ENCODE measurements at places on chromosomes 11 and 22. TPM values are rescaled to one million over a fixed set of nuclear protein-coding genes. Genes with fewer than 3 reads are reported as not detected.

GRCh38 chr11:132112846-132113245, 742.4 kb downstream of the NTM start:
- no peak for DNase-seq

DNA sequence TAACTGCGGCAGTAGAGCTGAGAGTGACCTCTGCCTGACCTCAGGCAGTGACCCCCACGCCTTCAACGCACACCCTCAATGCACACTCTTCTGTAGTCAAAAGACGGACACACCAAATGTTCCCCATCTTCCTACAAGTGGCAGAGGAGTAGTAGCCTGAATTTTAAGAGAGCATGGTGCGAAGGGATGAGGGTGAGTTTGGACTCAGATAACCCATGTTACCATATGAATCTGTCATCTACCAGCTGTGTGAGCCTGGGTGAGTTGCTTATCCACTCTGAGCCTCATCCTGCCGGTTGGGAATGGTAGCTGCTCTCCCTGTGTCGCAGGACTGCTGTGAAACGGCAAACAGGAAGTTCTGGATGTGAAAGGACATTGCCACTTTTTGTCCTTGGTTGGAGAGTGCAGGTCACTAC, 20.6 kb upstream of the ROBO3 start:
- no peak for DNase-seq

DNA sequence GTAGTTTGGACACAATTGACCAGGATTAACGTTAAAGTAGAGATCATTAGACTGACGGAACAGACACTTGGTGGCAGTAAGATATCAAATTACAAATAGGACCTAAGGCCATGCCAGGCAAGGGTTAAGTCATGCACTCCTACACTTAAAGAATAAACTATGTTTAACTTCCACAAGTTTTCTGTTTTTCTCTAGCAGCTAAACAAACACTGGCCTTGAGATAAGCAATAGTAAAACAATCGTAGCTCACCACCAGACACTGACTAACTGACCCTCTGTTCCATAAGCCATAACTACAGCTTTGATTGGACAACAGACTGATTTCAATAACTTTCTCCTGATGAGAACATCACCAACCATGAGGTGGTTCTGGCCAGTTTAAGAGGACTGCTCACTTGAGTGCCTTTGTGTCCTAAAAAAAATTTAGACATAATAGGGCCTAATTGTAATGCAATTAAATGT, 2.0 kb upstream of the CEP126 start:
- no peak for DNase-seq

DNA sequence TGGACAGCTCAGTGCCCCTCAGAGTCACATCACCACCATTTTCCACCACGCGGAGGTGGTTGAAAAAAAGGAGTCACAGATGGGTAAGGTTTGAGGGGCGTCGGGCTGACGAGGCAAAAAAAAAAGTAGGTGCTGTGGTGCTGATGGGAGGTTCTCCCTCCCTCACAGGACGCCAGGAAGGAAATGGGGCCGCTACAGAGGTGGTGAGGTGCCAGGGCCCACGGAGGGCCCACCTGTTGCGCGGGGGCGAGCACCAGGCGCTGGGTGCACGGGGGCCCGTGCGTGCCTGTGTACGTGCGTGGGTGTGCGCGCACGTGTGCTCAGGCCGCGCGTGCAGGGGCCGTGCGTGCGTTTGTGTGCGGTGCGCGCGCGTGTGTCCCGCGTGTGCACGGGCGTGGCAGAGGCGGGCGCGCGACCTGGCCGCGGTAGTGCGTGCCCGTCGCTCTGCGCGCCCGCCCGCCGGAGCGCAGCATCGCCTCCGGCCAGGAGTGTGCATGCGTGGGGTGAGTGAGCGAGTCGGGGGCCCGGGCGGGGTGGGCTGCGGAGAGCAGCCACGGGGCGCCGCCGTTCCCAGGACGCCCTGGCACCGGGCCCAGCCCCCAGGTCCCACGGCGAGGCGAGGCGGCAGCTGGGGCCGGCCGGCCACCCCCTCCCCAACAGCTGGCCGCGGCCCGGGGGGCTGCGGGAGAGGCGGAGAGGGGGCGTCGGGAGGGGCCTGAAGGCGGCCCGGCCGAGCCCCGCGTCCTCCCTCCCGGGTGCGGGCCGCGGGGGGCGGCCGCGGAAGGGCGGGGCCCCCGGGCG, 2.8 kb downstream of the PDGFB start:
- DNase-seq = no peak

The NXPE2 gene
- 0.37 TPM for total RNA-seq

- DNase-seq = peak; percentile 34
These were observed 34.2 kb downstream of the IL18 start for GRCh38 chr11:112129656-112130055.

GRCh38 chr11:73323464-73323863, 15.4 kb downstream of the ARHGEF17 start:
- DNase-seq = peak; percentile 47

- DNase-seq = no peak
These were observed 110.7 kb upstream of the ANO5 start for GRCh38 chr11:22082178-22082577.

The ZNF214 gene
- total RNA-seq = 0.34 TPM

DNA sequence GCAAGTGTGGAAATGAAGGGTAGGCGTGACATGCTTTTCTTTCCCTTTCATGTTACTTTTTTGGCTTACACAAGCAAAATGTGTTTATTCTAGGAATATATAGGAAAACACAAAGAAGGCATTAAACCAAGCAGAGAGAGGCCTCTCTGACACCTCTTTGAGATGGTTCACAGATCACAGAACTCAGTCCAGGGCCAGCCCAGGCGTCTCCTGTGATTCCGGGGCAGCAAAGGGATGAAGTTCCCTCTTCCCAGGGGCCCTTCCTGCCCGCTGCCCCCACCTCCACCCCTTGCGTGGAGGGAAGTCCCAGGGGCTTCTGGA, 78.0 kb downstream of the CACNA1I start:
- DNase-seq = no peak

- DNase-seq = no peak
These were observed 249.1 kb downstream of the MIAT start for GRCh38 chr22:26906464-26906863.

GRCh38 chr11:61793083-61793828, 545 bp downstream of the FEN1 start:
- no peak for DNase-seq

GRCh38 chr22:31800065-31800464, 46.2 kb downstream of the DEPDC5 start:
- no peak for DNase-seq

GRCh38 chr22:18021431-18021830, 2.9 kb downstream of the MICAL3 start:
- DNase-seq = no peak

- DNase-seq = peak; percentile 68
These were observed 23.1 kb upstream of the CHST1 start for GRCh38 chr11:45688472-45689033.

DNA sequence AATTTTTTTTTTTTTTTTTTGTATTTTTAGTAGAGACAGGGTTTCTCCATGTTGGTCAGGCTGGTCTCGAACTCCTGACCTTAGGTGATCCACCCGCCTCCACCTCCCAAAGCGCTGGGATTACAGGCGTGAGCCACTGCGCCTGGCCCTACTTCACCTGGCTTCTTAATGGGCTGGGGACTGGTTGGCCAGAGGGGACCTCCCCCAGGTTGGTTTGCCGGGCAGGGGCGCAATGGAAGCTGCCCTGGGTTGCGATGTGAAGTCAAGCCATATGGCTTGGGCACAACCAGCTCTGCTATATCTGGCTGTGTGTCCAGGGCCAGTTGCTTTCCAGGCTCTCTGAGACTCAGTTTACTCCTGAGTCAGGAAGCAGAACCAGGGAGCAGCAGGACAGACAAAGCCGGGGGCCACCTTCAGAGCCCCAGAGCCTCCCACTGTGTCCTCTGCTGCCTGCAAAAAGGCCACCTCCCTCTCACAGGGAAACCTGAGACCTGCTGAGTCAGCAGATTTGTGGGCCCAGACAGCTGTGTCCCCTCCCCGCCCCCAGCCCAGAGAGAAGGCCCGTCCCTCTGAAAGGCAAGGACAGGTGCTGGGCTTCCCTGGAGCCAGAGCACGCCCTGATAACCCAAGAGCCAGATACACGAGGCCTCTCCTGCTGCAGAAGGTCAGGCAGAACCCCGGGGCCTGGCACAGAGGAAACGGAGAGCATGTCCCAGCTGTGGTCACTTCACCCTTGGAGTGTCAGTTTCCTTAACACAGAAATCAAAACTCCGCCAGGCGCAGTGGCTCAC, 29.2 kb upstream of the DAGLA start:
- no peak for DNase-seq

- DNase-seq = no peak
These were observed 243.8 kb downstream of the TMEM135 start for GRCh38 chr11:87281496-87281895.

DNA sequence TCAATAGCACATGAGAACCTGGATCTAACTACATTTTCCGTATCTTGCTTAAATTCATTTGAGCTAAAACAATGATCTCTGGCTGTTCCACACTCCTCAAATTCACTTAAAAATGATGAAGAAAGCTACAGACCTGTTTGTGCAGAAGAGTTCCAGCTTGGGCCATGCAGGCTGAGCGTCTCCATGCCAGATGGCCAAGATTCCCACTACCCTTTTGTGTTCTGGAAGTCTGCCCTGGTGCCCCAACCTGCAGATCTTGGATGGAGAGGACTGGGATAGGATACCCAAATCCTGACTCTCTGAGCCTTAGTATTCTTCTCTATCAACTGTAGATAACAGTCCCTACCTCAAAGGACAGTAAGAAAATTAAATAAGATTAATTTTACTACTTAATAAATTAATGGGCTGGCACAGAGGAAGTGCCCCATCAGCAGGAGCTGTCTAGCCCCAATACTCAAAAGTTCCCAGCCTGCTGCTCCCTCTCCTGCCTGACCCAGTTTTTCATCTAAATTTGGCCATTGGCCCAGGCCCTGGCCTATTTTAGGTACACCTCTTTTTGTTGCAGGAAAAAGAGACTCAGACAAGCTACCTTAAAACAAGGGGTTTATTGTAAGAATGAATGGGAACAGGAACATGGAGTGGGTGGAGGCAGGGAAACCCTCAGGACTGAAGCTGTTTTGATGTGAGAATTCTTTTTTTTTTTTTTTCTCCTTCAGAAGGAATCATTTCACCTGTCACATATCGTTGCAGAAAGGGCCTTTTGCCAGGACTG, 81.4 kb upstream of the GRK3 start:
- no peak for DNase-seq

DNA sequence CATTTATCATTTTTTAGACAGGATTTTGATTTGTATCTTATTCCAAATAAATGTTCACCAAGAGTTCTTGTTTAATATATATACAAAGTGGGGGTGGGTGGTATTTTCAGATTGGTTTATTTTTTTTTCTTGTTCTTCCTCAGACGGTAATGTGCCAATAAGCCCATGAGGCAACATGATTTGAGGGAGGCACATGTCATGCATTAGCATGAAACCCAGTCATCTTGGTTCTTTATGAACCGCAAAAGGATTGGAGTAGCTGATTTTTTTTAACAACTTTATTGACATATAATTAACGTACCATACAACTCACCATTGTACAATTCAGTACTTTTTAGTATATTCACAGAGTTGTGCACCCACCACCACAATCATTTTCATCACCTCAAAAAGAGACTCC, 2.7 kb downstream of the BCL2L13 start:
- DNase-seq = no peak

DNA sequence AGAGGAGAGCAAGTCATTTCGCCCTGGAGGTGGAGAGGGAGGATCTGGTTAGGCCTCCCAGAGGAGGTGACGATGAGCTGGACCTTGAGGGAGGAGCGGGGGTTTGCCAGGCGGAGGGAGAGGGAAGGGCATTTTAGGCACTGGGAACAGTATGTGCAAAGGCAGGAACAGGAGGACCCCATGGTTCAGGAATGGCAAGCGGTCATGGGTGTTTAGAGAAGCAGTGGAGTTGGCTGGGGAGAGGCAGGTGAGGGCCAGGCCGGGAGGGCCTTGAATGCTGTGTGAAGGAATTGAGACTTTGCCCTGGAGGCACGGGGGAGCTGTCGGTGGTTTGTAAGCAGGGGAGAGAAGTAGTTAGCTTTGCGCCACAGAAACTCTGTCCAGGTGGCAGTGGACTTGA, 10.3 kb downstream of the PRDM11 start:
- peak; percentile 64 for DNase-seq

DNA sequence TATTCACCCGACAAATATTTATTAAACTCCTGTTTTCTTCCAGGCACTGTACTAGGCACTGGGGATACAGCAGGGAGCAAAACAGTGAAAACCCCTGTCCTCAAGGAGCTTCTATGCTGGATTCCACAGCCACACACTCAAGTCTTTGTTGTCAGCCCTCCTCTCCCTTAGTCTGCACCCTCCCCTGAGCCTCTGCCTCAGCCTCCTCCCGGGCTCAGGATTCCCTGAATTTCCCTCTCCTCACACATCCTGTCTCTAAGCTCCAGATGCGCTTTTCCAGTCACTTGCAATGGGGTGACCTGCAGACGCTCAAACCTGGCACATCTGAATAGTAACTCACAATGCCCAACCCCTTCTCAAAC, 13.5 kb upstream of the TUB start:
- DNase-seq = no peak

DNA sequence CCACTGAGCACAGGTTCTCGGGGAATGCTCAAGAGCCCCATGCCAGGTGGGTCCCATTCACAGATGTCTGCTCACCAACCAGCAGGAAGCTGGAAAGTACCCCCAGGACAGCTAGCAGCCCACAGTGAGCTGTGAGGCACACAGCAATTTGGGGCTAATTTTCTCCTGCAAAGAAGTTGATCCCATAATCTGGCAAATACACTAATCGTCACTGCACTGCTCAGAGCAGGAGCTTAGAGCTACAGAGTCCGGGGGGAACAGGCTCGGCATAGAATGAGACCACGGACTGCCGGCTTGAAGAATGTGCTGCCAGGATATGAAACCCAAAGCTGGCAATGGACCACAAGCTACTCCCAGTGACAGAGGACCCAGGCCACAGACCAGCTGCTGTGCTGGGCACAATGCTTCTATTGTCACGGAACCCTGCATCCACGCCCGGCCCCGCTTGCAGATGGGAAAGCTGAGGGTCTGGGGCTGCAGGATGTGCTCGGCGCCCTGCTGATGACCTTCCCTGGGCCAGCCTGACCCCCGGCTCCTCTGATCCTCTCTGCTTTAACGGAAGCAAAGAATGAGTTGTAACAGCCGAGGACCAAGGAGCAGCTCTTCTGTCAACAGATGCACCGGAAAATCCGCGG, 239.7 kb downstream of the CTTN start:
- no peak for DNase-seq

GRCh38 chr11:11856638-11857037, 14.9 kb downstream of the USP47 start:
- no peak for DNase-seq

DNA sequence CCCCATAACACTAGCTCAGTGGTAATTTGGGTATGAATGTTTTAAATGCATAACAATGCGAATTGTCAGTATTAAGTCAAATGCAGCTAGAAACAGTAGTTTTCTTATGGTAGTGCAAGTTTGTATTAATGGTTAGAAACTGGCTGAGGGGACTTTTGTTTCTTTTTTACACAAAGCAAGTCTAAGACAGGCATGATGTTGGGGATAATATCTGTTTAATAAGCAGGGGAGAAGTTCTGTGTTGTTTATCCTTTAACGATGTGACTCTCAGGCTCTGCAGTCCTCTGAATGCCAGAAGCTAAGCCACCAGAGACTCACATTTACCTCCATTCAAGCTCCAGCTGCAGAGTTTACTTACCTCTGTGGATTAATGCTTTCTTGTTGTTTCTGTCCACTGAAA, 67.8 kb downstream of the SYT9 start:
- DNase-seq = no peak

All from lower leg skin (tissue), 4 donors.